ENCODE measurements at places on chromosomes 3 and 15.

GRCh38 chr15:95307115-95307514 is 1023.4 kb upstream of the NR2F2 start:
- DNase-seq, result no peak

DNA sequence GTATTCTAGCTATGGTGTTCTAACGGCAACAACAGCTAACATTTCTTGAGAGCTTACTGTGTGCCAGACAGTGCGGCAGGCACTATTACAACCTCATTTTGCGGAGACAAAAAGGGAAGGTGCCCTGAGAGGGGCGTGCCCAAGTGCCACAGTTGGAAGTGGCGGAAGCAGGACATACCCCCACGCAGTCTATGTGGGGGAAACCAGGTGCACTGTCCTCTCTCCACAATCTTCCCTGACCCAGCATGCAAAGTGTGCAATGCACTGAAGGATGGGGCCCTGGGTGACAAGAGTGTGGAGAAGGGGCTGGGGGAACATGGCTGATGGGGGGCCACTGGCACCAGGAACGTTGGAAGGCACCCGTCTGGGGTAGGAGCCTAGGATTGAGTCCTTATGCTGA is 8.6 kb downstream of the ANP32A start:
- no peak for DNase-seq

- DNase-seq, result no peak
Measured at GRCh38 chr3:27044931-27045481, 324.2 kb downstream of the NEK10 start.

GRCh38 chr3:70754314-70754713 is 441.9 kb upstream of the MDFIC2 start:
- DNase-seq, result no peak

- DNase-seq, result no peak
Measured at GRCh38 chr3:140906785-140907184, 34.9 kb upstream of the SLC25A36 start.

DNA sequence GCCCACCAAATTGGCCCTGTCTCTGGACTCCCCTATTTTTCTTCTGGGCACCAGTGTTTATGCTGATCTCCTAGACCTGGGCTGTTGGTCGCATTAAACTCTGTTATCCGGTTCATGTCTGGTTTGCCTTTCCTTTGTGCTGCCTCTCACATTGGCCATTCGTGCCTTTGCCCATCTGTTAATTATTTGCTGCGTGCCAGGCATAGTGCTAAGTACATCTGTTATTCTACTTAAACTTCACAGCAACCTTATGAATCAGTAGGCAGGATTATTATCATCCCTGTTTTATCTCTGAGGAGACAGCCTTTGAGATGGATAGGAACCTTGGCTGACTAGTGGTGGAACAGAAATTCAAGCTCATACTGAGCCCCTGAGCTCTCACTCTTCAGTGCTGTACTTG is 76.0 kb downstream of the THSD4 start:
- no peak for DNase-seq

DNA sequence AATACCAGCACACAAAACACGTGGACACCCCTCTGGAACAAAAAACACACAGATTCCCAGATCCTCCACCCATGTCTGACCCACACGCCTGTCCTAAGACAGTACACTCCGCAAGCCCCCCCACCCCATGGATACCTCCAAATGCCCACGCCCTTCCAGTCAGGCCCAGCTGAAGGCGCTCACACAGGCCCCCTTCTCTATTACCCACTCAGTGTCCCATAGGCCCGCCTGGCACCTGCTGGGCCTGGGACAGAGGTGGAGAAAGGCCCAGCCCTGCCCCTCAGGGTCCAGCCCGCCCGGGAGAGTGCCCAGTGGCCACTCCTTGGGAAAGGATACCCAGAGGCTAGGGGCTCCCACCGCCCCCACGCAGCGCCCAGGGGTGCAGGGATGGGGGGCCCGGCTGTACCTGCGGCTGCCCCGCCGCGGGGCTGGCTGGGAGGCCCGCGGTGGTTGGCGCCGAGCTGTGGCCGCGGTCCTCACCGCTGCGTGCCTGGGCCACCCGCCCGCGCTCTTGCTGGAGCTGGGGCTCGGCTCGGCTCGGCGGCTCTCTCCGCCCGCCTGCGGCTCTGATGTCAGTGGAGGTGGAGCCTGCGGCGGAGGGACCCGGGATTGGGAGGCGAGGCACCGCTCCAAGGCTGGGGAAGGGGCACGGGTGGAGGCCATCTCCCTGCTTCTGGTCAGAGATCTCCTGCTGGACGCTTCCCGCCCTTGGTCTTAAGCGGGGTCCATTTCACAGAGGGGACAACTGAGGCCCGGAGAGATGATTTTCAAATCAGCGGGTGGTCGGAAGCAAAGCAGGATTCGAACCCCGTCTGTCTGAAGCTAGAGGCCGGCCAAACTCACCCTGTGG is at the start of gene CAMK1:
Gene CAMK1, minus strand, starts transcription at position 522 of the 850 bp plus-strand sequence. CDS start 2,198 bp downstream, outside the sequence.
- peak; percentile 27 for DNase-seq

DNA sequence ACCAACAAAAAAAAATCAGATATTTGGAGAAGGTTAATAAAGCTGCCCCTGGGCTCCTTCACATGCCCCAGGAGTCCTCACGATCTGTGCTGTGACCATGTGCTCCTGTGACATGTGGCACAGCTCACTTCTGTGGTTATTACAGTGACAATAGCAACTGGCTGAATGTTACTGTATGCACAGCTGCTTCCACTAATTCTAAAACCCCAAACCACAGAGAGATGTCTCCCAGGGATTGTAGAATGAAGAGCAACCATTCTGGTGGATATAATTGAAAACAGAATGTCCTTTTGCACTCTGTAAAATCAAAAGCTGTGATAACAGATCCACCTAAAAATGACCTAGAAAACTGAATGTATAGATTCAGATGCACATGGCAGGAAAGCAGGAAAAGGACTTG is 489.2 kb upstream of the CNTN4 start:
- DNase-seq, result peak; percentile 36

DNA sequence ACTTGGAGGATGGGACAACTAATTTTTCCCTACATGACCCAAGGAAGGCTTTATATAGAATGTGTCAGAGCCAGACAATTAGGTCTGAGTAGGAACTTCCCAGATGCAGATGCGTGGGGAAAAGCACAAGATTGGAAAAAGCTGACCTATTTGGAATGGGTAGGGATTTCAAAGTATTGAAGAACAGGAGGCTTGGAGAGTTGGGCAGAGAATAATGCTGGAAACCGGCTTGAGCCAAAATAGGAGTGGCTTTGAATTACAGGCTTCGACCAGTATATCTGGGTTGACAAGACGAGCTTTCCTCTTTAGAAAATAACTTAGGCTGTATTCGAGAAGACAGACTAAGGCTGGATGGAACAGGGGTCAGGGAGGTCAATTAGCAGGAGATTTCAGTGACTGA is 181.1 kb downstream of the GBE1 start:
- no peak for DNase-seq

GRCh38 chr15:27244047-27244446 is 273.1 kb downstream of the GABRG3 start:
- no peak for DNase-seq

- no peak for DNase-seq
Measured at GRCh38 chr15:32993285-32993684, 201.2 kb downstream of the FMN1 start.

GRCh38 chr3:12638105-12638504 is 25.8 kb downstream of the RAF1 start:
- no peak for DNase-seq

DNA sequence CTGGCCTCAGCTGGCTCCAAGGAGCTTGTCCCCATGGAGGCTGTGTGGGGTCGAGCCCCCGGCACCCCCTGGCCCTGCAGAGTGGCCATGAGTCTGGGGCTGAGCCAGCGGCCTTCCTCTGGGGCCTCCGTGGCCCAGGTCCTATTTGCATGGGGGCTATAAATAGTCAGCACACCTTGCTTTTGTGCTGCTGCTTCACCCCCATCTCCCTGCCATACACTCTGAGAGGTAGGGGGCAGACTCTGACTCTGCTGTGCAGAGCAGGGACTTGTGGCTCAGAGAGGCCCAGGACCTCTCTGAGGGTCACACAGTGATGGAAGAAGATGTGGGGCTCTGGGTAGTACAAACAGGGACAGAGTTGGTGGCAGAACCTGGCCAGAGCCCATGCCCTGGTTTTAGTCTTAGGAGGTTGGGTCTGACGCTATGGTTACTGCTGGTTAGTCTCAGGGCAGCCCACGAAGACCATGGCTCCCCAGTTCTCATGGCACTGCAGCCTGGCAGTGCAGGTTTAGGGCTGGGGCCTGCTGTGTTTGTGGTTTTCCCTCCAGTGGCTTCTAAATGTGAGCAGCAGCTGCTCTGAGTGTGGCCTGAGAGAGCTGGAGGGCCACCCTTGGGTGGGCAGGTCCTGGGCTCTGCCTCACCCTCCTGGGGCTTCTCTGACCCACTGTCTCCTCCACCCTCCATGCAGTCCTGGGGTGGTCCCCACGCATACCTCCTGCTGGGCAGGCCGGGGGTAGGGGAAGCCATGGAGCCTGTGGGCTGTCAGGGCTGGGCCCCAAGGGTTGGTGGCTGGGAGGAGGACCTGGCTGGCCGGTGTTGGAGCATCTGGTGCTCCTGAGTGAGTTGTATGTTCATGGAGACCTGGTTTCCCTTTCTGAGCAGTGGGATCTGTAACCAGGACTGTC is 13.6 kb downstream of the PRKCD start:
- no peak for DNase-seq

DNA sequence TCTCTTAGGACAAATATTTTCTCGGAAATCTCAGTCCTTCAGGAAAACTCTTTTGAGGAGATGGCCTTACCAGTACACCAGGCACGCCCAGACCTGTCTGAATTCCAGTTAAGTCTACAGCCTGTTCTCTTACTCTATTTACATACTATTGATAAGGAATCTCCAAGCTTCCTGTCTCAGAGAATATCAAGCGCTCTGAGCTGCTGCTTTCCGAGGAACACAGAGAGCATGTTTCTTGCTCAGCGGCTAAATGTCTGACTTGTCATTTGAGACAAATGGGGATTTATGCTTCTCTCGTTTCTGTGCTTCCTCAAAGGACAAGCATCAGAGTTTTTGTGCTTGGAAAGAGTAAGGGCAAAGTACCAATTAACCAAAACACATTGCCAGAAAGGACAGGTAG is 112.4 kb upstream of the CCDC54 start:
- DNase-seq, result no peak

DNA sequence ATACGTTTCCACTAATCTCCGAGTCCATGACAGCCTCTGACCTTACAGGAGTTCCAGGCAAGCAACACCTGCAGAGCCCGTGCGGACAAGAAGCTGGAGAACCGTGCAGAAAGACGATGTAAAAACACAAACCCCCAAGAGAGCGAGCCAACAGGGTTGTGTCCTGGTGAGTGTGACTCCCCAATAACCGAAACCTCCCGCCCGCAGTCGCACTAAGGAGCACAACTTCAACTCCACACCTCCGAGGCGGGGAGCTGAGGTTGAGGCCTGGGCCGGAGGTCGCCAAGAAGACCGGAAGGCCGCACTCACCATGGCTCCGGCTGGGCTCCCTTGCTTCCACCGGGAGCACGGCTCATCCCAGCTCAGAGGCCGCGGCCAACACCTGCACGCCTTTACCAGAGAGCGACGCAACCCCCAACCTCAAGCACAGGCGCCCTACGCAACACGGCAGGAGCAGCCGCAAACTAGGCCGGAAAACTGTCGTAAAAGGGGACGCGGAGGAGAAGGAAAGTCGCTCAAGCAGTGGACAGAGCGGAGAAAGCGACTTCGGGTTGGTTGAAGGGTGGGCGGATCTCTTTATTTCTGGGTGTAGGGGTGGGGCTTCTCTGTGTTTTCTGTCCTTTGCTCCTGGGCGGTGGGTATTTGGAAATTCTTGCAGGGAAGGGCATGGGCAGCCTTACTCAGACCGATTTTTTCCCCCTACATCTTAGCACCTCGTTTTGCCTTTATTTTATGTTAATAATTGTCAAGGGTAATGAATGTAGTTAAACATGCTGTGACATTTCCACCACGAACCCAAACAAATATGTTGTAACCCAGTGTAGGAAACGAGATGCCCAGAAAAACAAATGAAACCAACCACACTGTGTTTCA is at the start of gene DNAJC19:
Gene DNAJC19, minus strand, starts transcription at position 446 of the 873 bp plus-strand sequence. Its CDS starts 134 bp downstream, at position 312.
- DNase-seq, result peak; percentile 87

DNA sequence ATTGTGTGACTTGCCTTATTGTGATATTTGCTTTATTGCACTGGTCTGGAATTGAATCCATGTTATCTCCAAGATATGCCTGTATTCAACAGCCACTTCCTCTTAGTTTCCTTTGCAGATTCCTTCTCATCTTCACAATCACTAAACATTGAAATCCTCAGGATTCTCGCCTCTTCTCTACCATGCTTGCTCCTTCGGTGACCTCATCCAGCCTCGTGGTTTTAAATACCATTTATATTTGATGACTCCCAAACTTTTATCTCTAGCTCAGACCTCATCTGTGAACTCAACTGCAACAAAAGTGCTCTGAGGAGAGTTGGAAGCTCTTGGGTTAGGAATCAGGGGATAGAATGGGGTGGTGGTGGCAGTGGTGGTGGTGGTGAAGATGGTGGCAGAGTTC is 19.9 kb downstream of the POLR2M start:
- DNase-seq, result no peak

- DNase-seq, result no peak
Measured at GRCh38 chr15:39269352-39269751, 311.5 kb upstream of the THBS1 start.

DNA sequence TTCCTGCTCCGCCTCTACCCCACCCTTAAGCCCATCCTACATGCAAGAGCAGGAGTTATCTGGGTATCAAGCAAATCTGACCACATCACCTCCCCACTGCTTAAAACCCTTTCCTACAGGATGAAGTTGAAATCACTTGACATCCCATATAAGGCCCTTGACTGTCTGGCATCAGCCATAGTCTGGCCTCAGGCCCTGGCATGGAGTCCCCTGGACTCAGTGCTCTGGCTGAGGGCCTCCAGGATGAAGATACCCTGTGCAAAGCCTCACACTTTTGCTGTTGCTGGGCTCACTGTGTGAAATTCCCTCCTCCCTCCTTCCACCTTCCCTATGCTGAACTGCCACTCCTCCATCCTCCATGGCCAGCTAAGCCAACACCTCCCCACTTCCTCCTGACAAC is 65.2 kb upstream of the GLCE start:
- no peak for DNase-seq

GRCh38 chr3:47250309-47251060 is 32.1 kb downstream of the KIF9 start:
- DNase-seq, result no peak

GRCh38 chr3:42591811-42592210 is 1.2 kb downstream of the SS18L2 start:
- DNase-seq, result no peak

DNA sequence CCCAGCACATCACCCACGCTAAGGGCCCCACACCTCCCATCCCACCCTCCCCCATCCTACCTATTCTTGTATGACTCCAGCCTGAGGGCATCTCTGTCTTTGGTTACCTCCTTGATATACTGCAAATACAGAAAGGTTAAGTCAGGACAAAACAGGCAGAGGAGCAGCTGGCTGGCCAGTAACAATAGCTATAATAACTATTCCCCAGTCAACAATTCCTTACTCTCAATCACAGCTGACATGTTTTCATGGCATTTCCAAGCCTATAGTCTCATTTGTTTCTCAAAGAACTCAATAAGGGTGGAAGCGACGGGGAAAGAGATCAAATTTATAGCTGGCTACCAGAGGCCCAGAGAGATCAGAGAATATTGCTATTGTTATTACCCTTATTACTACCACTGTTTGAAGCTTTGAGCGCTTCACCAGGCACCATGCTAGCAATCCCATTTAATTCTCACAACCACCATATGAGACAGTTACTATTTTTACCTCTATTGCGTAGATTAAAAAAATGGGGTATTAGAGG is 93.0 kb upstream of the C2CD4B start:
- DNase-seq, result no peak

GRCh38 chr3:24802614-24803013 is 308.0 kb upstream of the THRB start:
- DNase-seq, result no peak

GRCh38 chr3:49327485-49327884 is 12.4 kb downstream of the USP4 start:
- no peak for DNase-seq

GRCh38 chr15:54941417-54941816 is 255.3 kb downstream of the RSL24D1 start:
- no peak for DNase-seq

Measured in fibroblast of skin of left biceps (primary cell).